Sciatic nerve (tissue), 2 donors: ENCODE measurements at places on chromosomes 12 and 14. TPM values are rescaled to one million over a fixed set of nuclear protein-coding genes. Genes with fewer than 3 reads are reported as not detected.

- peak; percentile 74 for DNase-seq
Observed at GRCh38 chr14:31419967-31420318, 407 bp downstream of the HEATR5A start.

DNA sequence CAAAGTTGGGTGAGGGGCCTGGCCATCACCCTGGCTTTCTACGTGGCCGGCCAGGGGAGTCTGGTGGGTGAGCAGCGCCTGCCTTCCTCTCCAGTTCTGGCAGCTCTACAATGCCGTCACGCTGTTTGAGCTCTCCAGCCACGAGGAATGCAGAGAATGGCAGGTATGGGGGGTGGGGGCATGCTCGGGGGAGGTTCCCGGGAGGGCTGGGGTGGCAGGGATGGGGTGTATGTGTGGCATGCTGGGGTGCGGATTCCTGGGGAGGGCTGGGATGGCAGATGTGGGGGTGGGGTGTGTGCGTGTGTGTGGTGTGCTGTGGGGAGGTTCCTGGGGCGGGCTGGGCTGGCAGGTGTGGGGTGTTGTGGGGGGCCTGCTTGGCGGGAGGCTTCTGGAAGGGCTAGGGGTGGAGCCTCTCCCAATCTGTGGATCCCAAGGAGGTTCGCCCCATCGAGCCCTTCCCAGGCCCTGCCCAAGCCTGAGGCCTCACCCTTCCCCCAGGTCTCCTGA is 18.5 kb downstream of the RHOF start:
- DNase-seq: no peak

DNA sequence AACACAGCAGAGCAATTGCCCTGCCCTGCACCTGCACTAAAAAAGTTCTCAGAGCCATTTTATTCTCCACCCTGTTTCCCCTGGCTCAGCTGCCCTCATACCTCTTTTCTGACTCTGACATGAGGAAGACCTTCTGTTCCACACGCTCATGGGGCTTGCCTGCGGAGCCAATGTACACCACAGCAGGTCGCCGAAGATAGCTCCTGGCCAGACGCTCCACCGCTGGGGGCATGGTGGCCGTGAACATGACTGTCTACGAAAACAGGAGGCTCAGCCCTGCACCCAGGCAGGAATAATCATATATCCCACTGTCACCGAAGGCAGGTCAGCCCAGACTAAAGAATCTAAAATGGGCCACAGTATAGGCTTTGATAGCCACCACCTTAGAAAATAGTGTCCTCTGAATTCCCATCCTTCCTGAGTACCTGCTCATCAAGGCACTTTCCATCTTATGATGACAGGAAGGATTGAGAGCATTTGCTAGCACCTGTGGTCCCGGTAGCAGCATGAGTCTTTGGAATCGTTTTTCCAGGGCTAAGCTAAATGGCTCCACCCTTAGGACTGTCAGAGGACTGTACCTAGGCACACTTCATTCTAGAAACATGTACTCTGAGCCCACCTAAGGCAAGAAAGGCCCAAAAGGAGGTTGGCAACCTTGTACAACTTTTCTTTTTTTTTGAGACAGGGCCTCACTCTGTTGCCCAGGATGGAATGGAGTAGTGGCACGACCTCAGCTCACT is 14.2 kb downstream of the CACNB3 start:
- no peak for DNase-seq

DNA sequence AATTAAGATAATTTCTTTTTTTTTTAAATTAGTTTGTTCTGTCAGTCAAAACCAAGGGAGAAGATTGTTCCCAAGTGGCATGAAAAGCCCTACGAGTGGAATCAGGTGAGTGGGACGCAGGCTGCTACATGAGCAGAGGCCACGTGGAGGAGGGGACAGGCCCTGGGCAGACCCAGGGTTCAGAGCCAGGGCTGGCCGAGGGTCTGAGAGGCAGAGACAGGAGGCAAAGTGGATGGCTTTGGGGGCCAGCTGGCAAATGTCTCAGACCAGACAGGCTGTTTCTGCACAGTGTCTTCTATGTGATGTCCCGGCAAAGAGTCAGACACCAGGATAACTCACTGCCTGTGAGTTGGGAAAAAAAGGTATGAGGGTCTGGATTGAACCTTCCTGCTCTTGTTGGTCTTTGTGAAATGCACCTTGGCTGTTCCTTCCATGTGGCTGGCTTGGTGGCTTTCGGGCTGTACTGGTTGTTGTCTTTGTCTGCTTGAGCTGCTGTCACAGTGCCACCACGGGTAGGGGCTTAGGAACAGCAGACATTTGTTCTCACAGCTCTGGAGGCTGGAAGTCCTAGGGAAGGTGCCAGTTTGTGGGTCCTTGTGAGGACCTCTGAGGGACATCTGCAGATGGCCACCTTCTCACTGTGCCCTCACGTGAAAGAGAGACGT is 35.8 kb upstream of the ASPG start:
- no peak for DNase-seq

DNA sequence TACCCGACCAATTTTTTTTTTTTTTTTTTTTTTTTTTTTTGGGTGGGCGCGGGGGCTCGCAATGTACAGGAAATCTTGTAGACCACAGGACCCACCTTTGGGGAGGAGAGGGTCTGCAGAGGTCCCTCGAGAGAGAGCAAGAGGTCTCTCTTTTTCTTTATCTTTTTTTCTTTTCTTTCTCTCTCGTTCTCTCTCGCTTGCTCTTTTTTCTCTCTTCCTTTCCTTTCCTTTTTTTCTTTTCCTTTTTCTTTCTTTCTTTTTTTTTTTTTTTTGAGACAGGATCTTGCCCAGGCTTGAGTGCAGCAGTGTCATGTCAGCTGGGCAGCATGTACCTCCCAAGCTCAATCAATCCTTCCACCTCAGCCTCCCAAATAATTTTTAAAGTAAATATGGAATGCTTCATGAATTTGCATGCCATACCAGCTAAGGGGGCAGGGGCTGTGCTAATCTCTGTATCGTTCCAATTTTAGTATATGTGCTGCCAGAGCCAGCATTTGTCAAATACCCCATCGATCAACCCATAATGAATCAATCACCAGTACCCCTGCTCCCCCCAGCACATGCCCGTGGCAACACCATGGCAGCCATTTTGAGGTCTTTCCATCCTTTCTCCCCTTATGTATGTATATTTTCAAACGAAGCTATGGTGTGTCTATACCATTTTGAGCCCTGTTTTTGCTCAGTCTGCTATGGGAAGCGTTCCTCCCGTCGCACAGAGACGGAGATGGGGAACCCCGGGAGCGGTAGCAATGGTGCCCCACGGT is 9.3 kb downstream of the PAPLN start:
- no peak for DNase-seq

GRCh38 chr14:68774771-68775613 is 17.9 kb downstream of the ZFP36L1 start:
- no peak for DNase-seq

DNA sequence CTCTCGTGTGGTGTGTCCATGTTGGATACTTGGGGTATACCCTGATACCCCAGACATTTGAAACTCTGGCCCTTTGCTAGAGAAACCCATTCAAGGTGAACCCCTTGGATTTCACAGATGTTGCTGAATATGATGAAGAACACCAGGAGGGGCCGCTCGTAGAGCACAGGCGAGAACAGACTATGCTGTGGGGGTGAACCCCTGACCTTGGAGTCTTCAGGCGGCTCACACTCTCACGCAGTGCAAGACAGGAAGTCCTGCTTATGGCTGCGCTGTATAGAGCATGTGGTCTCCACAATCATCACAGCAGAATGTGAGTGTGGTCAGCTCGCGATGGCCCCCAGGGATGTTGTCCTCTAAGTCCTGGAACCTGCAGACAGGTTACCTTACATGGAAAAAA is 60.4 kb downstream of the SLC15A4 start:
- DNase-seq: no peak

GRCh38 chr12:4802841-4803240 is 82.6 kb downstream of the GALNT8 start:
- DNase-seq: no peak

GRCh38 chr12:25269701-25270100 is 19.0 kb upstream of the KRAS start:
- DNase-seq: no peak

GRCh38 chr14:36724162-36724561 is 62.5 kb downstream of the PAX9 start:
- DNase-seq: no peak

DNA sequence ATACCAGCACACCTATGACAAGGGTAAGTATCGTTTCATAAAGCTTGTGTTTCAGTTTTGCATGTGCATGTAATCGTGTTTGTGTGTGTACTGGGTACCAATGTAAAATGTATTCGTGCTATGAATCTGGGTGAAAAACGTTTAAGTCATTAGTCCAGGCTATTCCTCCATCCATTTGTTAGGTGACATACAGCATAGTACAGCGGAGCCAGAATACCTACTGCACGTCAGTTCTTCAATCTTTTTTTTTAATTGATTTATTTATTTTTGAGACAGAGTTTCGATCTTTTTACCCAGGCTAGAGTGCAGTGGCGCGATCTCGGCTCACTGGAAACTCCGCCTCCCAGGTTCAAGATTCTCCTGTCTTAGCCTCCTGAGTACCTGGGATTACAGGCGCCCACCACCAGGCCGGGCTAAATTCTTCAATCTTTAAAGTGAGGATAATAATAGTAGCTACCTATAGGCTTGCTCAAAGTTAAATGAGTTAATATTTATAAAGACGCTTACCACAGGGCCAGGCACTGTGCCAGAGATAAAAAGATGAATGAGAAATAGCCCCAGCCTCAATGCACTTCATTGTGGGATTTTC is 661 bp upstream of the RPS26 start:
- no peak for DNase-seq

DNA sequence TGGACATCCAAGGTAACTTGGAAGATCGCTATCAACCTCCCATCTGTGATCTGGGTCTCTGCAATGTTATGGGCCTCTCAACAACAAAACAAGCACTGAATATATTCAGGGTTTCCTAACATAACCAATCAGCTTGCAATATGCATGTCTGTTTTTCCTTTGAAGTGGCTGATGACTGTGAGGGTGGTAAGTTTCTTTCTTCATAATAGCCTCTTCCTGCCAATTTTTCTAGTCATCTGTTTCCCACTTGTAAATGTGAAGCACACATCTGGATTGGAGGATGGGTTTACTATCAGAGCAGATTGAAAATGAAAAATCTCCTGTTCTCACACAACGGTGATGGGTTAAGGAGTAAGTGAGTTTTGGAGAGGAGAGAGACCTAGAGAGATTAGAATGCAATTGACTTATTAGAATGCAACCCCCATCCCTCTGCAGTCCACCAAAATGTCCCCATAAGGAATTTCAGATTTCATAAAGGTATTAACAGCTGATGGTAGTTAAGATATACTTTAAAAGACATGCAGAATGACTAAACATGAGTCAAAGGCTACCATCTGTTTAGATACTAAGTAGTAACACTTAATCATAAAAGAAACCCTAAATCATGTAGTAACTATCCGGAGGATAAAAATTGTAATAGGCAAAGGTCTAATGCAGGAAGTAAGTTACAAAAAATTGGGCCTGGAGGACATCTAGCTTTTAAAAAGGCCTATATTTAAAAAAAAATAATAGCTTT is 58.4 kb upstream of the SAV1 start:
- no peak for DNase-seq

DNA sequence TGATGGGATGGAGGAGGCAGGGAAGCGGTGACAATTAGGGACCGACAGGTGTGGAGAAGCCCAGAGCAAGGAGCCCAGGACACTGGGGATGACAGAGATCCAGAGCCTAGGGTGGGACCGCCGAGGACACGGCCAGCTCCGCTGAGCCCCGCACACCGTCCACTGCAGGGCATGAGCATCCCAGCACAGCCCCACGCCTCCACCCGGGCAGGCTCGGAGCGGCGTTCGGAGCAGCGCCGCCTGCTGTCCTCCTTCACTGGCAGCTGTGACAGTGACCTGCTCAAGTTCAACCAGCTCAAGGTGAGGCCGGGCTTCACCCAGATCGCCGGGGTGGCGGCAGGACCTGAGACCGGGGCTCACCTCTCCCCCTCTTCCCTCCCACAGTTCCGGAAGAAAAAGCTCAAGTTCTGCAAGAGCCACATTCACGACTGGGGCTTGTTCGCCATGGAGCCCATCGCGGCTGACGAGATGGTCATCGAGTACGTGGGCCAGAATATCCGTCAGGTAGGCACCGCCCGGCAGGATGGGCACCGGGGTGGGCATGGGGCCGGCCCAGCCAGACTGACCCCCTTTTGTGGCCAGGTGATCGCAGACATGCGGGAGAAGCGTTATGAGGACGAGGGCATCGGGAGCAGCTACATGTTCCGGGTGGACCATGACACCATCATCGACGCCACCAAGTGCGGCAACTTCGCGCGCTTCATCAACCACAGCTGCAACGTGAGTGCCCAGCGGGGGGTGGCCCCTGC is 23.7 kb downstream of the SETD1B start:
- no peak for DNase-seq

DNA sequence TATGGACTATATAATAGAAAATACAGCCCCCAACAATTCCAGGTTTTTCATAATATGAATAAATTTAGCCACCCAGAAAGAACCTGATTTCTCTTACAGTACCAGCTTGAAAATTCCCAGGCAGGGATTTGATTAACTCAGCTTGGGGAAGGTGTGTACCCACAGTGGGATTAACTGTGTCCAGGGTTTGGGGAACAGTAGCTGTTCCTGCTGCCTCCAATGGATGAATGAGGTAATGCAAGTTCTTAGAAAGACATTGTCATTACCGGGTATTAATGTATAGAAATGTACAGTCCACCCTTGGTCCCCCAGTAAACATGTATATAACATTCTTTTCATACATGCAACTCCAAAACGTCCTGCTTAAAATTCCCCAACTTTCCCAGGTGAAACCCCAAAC is 115.6 kb downstream of the LRIG3 start:
- DNase-seq: no peak

DNA sequence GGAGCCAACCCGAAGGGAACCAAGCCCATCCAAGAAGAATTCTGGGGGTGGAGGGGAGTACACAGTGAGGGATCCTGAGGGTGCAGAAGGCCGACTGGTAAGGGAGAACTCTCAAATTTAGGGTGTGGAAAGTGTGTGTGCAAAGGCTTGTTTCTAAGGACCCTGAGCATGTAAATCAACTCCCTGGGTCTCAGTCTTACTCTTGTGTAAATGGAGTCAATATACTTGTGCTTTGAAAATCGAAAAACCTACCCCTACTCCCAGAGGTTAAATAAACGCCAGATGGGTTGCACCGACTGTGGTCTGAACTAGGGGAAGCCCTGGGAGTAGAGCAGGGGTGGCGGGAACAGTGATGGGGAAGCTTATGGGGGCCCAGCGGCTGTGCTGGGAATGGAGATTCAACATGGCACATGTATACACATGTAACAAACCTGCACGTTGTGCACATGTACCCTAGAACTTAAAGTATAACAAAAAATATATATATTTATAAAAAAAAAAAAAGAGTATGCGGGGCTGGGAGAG is 6.0 kb downstream of the B4GALNT1 start:
- DNase-seq: no peak

GRCh38 chr12:2925322-2925995 is 33.7 kb upstream of the TEAD4 start:
- DNase-seq: no peak

The BICDL1 gene
- total RNA-seq: 1.5 TPM

The OAS3 gene
- 10.0 TPM for total RNA-seq

The PTCSC3 gene
- not detected for total RNA-seq

The PAPLN gene
- 115 TPM for total RNA-seq

The NANOG gene
- total RNA-seq: 0.31 TPM

The C14orf39 gene
- 4.4 TPM for total RNA-seq

The KLRC3 gene
- total RNA-seq: not detected

The JAG2 gene
- total RNA-seq: 24.9 TPM

The TPH2 gene
- not detected for total RNA-seq
